ENCODE measurements at places on chromosomes 12 and 14.

DNA sequence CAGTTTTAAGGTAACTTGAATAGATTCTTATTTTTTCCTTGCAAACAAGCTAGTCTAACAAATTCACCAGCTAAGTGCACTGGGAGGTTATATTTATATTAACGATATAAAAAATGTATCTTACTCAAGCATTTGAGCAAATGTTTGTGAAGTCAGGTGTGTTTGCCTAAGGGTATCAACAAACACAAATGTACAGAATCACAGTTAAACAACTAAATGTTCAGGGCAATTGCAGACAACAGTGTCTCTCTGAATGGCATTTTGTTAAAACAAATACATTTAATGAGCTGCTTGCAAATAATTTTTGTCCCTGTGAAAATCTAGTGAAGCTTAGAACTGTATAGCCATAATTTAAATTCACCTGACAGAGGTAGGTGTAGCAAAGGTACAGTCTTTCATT is 28.2 kb upstream of the FLRT2 start:
- no peak for DNase-seq

- no peak for DNase-seq
Measured at GRCh38 chr12:11960646-11961045, 110.1 kb upstream of the BCL2L14 start.

- DNase-seq: peak; percentile 22
Measured at GRCh38 chr12:90335566-90335965, 619.4 kb downstream of the CCER1 start.

DNA sequence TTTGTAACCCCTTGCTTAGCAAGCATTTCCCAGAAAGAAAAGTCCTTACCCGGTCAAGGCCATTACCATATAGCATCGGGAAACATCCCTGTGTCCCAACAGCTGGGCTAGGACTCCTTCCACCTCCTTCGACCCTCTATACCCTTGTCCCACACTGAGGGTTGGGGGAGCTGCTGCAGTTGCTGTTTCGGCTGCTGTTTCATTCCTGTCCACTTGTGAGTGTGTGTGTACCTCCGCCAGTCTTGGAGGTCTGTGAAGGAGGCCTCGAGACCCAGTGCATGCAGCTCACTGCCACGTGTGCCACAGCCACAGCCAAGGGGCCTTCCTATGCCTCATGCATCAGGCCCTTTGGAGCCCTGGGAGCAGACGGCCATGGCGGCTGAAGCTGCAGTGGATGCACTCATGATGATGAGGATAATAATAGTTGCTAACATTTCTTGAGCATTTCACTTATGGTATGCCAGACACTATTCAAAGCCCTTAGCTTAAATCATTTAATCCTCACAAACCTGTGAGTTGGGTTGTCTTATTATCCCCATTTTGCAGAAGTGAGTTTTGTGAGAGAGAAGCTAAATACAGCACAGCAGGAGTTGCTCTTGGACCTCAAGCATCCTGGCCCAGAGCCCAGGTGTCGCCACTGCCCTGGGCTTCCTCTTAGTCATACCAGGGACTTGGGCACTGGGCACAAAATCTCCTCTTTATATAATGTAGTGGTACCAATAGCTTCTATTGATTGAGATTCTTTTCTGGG is 156.5 kb downstream of the PRKCH start:
- peak; percentile 40 for DNase-seq

GRCh38 chr14:63182968-63183367 is 21.3 kb upstream of the RHOJ start:
- DNase-seq: no peak

GRCh38 chr14:20179880-20180279 is 10.8 kb upstream of the OR11G2 start:
- no peak for DNase-seq

GRCh38 chr14:93431036-93431670 is 414 bp downstream of the UNC79 start:
- DNase-seq: peak; percentile 40

- no peak for DNase-seq
Measured at GRCh38 chr12:65094722-65095121, 26.4 kb downstream of the WIF1 start.

DNA sequence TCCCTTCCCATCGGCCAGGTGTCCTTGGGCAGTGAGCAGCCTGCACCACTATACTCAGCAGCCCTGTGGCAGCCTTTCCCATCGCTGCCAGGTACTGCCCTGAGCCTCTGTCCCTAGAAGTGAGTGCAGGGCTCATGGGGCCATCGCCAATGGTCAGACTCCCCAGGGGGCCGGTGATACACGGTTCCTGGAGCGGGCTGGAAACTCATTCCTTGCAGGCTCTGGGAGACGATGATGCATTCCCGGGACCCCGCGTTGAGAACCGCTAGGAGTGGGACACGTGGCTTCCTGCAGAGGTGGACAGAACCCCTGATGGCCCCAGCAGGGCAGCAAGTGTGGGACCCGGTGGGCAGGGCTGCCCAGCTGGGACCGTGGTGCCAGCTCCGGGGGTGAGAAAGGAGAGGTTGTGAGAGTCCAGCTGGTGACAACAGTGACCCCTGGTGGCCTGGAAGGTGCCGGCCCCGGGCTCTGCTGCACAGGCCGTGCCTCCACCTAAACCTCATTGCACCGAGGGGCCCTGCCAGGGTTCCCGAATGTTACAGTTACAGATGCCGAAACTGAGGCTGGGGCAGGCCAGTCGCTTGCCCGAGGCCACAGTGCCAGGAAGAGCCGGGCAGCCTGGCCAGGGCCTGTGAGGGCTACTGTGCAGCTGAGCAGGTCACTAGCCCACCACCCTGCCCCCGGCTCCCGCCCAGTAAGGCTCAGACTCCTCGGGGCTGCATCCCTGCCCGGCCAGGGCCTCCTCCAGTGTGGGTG is 33.8 kb downstream of the FBRSL1 start:
- peak; percentile 84 for DNase-seq
